ENCODE measurements at places on chromosomes 3 and 15.

- no peak for DNase-seq
Observed at GRCh38 chr3:129441215-129441614, 1.2 kb downstream of the IFT122 start.

DNA sequence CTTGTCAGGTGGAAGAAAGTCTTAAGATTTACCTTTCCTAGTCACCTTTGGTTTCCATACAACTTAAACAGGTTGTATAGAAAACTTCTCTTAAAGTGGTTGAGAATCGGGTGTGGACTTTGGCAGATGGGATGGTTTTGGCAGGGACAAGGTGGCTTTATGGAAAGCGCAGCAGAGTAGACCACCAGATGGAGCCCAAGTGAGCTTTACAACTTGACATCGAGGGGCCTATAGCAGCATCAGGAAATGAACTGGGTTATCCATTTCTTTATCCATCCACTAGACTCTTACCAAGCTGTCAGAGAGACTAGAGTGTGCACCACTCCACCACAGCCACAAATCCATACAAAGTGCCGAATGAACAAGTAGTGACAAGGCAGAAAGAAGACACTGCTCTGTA is 85.3 kb upstream of the MBNL1 start:
- peak; percentile 32 for DNase-seq

GRCh38 chr3:104781112-104781511 is 585.6 kb upstream of the ALCAM start:
- DNase-seq = no peak

- DNase-seq = no peak
Observed at GRCh38 chr15:68969298-68969697, 39.0 kb downstream of the SPESP1 start.

- DNase-seq = no peak
Observed at GRCh38 chr3:141212101-141212500, 19.5 kb upstream of the PXYLP1 start.
